ENCODE measurements at places on chromosomes 7 and 10. TPM values are rescaled to one million over a fixed set of nuclear protein-coding genes. Genes with fewer than 3 reads are reported as not detected.

ITPRID1 gene
- polyA plus RNA-seq: 0.02 TPM

DNA sequence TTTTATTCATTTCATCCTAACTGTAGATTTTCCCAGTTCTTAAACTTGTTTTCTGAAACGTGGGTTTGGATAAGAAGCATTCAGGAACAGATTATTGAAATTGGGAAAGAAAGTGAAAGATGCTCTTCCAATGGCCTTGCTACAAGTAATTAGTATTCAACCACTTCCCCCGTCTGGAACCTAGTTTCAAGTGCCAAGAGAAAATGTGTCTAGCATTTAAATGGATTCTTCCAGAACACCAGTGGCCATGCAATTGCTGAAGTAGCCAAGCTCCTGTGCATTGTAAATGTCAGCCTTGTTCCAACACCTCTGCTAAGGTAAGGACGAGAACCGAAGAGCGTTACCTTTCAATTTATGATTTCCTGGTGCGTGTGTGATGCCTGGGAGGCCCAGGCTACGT lies 68.2 kb downstream of the PFKFB3 start:
- no peak for DNase-seq

DNA sequence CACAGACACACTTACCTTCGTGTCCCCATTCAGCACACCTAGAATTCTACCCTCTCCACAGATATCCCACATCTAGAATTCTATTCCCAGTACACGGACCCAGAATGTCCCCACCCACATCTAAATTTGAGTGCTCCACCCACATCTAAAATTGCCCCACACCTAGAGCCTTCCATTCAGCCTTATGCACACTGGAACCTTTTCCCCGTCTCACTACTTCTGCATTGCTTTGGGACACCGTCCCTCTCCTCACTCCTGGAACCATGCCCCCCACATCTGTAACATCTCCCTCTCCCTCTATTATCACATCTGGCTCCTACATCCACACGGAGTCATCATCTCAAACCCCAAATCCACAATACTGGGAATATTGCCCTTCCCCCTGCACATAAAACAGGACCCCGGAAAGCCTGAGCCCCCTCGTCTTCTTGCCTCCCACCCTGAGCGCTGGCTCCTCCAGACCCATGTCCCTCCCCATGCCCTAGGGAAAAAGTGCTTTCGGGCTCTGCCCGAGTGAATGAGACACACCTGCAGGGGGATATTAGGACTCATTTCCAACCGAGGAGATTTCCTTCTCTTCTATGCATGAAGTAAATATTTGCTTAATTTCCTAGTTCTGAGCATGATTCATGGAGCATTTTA lies 125.8 kb upstream of the UNC5B start:
- DNase-seq: no peak

CPED1 gene
- 1.9 TPM for polyA plus RNA-seq

SAMD9L gene
- polyA plus RNA-seq: 20.3 TPM

DNA sequence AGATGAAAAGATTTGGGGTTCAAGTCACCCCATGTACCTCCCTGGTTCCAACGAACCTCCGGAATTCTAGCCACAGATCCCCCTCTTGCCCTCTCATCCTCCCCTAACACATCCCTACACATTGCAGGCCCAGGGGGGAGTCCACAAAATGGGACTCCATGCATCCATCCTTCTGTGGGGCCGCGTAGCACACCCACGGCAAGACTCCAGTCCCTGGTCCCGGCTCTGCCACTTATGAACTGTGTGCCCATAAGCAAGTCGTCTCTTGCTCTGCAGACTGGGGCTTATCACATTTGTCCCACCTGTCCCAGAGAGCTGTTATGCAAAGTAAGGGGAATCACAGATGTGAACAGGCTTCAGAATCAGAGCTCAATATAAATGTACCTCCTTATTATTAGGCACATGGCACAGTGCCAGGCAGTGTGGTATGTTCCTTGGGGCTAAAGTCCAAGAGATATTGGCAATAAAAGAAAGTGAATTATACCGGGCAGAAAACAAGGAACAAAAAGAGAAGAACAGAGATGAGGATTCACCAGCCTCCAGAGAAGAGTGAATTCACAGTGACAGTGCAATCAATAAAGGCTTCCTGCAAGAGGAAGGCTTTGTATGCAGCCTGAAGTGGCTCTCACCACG lies 73.9 kb downstream of the KCNMA1 start:
- no peak for DNase-seq

HSPA12A gene
- polyA plus RNA-seq: 4.4 TPM

NODAL gene
- polyA plus RNA-seq: 0.21 TPM

OPN4 gene
- polyA plus RNA-seq: 0.09 TPM

GRCh38 chr7:32093415-32094408 lies 23.5 kb upstream of the PDE1C start:
- DNase-seq: no peak

GRCh38 chr10:71742301-71743088 lies 22.9 kb upstream of the C10orf105 start:
- no peak for DNase-seq

GRCh38 chr7:4631380-4632179 lies 50.5 kb upstream of the FOXK1 start:
- no peak for DNase-seq

CPSF4 gene
- 51.1 TPM for polyA plus RNA-seq

SPDYE5 gene
- 0.09 TPM for polyA plus RNA-seq

OR2A1 gene
- 0.07 TPM for polyA plus RNA-seq

DNA sequence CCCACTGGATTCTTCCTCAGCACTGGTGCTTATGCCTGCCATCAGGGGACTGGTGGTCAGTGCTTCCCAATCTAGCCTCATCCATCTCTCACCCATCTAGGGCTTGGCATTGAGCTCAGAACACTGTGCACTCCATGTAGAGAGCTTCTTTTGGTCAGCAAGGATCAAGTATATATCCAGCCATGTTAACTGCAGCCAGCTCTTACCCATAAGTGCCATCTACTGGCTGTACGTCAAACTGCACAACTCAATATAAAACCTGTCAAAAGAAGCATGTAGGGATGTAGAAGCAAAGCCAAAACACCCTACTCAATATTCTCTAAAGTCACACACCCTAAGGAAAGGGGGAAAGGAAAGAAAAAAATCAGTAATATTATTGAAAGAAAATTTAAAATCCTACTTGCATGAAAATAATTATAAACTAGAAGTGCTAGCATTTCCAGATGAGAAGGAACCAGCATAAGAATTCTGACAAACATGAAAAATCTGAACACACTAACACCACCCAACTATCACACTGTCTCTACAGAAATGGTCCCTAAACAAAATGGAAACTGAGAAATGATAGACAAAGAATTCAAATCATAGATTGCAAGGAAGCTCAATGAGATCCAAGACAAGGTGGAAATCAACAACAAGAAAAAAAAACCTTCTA lies 531.1 kb upstream of the STEAP1 start:
- peak; percentile 56 for DNase-seq

GRCh38 chr7:78386520-78386919 lies 587.9 kb downstream of the PHTF2 start:
- no peak for DNase-seq

DNA sequence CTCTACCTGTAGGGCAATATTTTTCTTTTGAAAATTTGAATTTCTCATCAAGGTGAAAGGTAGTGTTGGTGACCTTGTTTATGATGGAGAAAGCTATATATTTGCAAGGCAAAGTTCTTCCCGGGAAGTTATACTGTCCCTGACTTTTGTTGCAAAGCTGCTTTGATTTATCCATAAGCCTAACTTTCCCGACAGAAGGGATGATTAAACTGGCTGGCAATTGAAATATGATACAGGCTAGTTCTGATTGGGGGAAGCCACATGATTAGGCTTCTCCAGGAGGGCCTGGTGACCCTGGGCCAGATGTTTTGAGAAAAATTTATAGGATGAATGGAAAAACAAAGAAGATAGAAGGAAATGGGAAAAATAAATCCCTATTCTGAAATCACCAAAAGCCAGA lies 215.5 kb downstream of the ACTR3B start:
- no peak for DNase-seq

ACTR3C gene
- polyA plus RNA-seq: 2.9 TPM

DNA sequence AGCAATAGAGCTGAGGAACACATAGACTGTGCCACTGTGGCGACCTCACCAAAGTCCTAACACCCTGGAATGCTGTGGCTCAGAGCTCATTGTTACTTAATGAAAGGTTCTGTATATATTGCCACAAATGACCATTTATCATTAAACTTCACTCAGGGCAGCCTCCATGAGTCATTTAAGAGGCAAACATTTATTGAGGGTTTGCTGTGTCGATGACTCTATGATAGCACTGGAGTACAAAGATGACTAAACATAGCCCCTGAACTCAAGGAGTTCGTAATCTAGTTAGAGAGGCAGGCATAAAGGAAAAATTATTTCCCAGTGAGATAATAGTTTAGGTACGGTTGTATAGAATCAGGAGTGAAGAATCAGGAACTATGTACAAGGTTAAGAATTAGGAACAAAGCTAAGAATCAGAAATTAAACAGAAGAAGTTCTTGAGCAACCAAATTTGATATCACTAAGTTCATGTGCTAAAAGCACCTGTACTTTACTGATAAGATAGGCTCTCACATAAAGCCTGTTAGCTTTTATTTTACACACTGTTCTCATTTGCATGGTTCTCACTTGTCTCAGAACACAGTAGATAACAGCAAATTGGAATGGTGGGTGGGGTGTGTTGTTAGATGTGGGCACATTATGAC lies 7.9 kb downstream of the ENTPD7 start:
- no peak for DNase-seq

- no peak for DNase-seq
Observed at GRCh38 chr7:50869108-50869725, 86.5 kb upstream of the GRB10 start.

DNA sequence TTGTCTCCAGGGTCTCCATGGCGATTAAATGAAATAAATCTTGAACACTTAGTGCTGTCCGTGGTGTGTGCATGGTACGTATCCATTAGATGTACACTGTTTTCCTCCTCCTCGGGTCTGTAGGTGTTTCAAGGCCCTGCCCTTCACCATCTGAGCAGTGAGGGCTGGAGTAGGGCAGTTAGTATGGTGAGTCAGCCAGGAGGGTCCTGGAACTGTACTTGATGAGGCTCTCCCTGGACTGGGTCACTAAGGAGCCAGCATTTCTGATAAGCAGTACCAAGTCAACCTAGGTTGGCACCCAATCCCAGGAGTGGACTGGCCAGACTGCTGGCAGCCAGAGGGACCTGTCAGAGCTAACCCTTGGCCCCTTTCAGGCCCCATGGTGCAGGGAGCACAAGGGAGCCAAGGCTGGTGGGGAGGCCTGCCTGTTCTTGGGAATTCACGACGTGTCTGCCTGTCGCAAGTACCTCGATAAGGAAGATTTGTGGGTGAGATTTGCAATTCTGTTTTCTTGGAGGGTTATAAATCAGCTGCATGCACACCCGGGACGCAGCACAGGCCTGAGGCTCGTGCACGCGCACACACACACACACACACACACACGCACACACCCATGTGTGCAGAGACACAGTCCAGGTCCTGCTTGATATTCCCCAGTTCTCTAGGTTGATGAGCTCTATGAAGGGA lies 114.2 kb downstream of the ZMIZ1 start:
- no peak for DNase-seq

DNA sequence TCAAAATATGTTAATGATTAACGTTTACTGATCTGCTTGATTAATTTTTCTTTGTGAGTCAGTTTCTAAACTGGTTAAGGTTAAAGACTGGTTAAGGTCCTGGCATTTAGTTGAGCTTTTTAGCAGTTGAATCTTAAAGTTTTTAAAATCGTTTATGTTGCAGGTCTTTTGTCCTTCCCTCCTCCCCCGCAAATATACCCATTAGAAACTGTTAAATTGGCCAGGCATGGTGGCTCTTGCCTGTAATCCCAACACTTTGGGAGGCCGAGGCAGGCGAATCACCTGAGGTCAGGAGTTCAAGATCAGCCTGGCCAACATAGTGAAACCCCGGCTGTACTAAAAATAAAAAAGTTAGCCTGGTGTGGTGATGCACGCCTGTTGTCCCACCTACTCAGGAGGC lies 100.9 kb downstream of the PODXL start:
- no peak for DNase-seq

- DNase-seq: no peak
Observed at GRCh38 chr10:64350665-64351064, 829.5 kb downstream of the REEP3 start.

- no peak for DNase-seq
Observed at GRCh38 chr7:45978010-45978681, 57.1 kb upstream of the IGFBP3 start.

DNA sequence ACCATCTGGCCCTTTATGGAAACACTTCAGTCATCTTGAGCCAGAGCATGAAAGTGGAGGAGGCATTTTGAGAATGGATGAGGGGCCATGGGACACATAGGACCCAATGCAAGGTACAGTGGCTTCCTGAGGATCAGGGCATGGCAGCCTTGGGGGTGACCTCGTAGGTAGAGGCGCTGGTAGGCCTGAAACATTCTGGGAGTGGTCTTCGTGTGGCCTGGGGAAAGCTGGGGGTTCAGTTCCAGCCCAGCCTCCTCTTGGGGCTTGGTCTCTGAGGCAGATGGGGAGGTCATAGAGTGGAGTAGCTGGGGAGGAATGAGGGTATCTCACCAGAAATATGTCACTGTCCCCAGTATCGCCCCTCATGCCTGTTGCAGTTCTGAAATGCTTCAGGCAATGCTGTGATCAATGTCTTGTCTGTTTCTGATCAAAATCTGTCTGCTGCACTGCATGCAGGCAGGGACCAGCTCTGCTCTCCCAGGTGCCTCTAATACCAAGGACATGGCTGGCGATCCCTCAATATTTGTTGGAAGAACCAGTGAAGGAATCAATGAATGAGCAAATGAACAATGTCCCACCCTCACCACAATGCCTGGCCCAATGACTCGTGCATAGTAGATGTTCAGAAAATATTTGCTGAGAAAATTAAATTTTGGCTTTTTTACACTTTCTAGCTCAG lies 90.9 kb downstream of the CHST15 start:
- no peak for DNase-seq

GRCh38 chr7:131602994-131603372 lies 46.6 kb upstream of the PODXL start:
- no peak for DNase-seq

DNA sequence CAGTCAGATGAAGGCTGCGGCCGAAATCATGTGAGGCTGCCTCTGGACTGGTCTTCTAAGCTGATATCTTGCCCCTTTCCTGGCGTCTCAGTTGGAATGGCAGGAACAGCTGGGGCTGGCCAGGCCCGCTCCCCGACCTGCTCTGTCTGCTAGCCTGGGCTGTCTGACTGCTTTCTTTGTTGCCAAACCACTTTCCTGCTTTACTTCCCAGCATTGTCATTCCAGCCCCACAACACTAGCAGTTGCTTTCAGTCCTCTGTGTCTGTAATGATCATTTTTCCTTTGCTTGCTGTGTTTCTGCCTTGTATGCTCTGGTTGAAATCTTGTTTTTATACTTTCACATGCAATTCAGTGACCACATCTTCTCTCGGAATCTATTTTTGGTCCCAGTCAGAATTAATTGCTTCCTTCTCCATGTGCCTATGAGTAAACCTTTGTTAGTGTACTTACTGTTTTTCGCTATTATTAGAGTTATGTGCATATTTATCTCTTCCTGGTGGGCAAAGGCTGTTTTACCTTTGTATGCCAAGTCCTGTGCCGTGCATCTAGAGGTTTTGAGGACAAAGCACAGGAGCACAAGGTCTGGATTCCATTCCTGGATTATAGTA lies 21.6 kb downstream of the PRPF18 start:
- no peak for DNase-seq
